Left hindlimb (tissue), 1 donor: ENCODE measurements at places on chromosomes 7 and 10.

GRCh38 chr7:157437519-157438061 lies 100.8 kb downstream of the DNAJB6 start:
- DNase-seq: no peak

- peak; percentile 73 for DNase-seq
Observed at GRCh38 chr7:1403638-1404459, 55.4 kb downstream of the MICALL2 start.

DNA sequence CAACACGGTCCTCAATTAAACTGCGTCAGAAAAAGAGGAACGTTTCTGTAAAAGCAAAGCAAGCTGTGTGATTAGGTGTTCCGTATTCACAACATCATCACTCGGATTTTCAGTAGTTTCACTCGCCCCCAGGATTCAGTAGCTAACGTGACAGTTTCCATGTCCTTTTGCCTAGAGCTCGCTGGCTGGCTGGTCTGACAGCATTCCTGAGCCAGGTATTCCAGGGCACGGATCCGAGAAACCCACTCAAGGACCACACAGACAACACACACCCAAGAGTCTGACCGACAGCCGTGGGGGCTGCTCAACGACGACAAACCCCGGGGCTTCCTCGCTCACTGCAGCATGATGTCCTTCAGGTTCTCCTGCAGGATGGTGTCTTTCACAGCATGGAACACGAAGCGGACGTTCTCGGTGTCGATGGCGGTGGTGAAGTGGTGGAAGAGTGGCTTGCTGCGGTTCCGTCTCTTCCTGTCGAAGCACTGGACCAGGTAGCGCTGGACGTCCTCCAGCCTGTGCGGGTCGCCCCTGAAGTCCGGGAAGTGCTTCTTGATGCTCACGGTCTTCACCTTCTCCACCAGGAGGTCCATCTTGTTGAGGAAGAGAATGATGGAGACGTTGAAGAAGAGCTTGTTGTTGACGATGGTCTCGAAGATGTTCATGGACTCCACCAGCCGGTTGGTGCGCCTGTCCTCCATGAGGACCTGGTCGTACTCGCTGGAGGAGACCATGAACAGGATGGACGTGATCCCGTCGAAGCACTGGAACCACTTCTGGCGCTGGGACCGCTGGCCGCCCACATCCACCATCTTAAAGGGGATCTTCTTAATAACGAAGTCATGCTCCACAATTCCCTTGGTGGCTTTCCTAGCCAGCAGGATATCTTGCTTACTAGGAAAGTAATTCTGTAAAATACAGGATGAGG lies 43.1 kb downstream of the AMZ1 start:
- DNase-seq: no peak

DNA sequence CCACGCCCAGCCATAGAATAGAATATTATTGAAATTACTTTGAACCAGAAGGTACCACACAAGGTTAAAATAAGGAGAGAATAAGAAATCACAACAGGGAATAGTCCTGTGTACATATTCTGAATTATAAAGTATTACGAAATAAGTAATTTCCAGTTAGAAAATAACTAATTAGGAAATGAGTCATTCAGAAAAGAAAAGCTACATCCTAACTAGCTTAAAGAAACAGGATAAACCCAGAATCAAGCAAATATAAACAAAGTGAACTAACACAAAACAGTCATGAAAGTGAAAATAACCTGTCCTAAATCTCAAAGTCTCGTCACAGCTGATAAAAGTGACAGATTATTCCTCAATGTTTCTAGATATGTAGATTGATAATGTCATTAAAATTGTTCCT lies 74.8 kb upstream of the NEBL start:
- DNase-seq: no peak

GRCh38 chr10:15448598-15448997 lies 77.5 kb upstream of the FAM171A1 start:
- DNase-seq: no peak

GRCh38 chr10:89792187-89792586 lies 90.8 kb downstream of the KIF20B start:
- DNase-seq: no peak

DNA sequence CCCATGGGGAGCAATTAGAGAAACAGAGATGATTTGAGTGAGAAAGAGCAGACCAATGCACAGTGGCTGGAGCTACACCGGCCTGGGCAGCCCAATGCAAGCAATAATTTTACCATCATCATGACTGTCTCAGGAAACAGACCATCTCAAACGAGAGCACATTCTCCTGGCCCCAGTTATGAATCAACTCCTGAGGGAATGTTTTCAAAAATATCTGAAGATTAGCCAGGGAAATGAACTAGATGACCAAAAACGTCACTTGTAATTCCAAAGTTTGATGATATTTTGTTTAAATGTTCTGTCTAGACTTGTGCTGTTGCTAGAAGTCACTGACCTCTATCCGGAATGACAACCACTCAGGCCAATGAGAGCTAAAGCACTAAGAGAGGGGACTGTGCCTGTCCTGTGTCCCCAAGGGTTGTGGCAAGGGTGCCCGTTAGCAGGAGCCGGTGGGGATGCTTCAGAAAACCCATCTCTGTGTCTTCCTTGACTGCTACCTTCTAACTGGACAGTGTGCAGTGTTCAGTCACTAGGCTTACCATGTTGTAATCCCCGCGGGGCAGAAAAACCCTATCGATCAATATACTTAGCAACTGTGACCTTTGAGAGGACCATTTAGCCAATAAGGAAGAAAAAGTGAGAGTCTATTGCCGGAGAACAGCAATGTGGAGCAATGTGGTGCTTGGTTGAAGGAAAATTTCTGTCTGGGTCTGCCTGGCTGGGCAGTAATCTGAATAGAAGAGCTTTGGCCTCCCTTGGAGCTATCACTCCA lies 202.4 kb downstream of the ADAM12 start:
- DNase-seq: no peak

- no peak for DNase-seq
Observed at GRCh38 chr7:69633122-69633831, 35.0 kb downstream of the AUTS2 start.

GRCh38 chr10:48574817-48575380 lies 30.0 kb downstream of the ARHGAP22 start:
- no peak for DNase-seq

DNA sequence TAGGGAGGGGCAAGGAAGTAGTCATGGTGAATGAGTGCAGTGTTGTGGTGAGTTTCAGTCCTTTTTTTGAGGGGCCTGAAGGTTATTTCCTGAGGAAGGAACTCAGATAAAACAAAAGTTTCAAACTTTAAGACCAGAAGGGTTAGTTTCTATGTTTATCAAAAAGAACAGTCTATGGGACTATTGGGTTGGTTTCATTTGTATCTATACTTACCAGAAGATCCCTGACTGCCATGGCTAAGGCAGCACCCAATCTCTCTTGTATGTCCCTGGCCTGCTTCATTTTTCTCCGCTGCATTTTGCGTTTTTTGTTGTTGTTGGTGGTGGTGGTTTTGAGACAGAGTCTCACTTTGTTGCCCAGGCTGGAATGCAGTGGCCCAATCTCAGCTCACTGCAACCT lies 19.3 kb upstream of the GAD2 start:
- no peak for DNase-seq

GRCh38 chr10:123962756-123963530 lies 71.3 kb upstream of the CPXM2 start:
- no peak for DNase-seq

DNA sequence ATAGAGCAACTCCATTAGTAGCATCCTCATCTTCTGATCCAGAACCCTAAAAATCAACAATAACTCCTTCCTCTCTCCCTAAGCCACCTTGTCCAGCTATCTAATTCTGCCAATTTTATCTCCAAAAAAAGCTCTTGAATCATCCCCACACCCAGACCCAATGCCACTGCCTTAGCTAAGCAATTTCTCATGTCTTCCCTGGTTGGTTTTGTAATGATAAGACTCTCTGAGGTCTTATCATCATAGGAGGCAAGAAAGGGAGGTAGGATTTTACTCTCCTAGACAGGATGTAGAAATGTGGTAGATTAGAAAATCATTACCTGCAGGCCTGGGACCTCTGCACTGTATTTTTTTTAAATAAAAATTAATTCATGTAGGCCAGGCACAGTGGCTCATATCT lies 283.5 kb upstream of the NEBL start:
- DNase-seq: no peak

GRCh38 chr10:119616882-119617570 lies 20.3 kb upstream of the TIAL1 start:
- DNase-seq: no peak

- peak; percentile 52 for DNase-seq
Observed at GRCh38 chr7:130444234-130444633, 3.4 kb upstream of the CEP41 start.

DNA sequence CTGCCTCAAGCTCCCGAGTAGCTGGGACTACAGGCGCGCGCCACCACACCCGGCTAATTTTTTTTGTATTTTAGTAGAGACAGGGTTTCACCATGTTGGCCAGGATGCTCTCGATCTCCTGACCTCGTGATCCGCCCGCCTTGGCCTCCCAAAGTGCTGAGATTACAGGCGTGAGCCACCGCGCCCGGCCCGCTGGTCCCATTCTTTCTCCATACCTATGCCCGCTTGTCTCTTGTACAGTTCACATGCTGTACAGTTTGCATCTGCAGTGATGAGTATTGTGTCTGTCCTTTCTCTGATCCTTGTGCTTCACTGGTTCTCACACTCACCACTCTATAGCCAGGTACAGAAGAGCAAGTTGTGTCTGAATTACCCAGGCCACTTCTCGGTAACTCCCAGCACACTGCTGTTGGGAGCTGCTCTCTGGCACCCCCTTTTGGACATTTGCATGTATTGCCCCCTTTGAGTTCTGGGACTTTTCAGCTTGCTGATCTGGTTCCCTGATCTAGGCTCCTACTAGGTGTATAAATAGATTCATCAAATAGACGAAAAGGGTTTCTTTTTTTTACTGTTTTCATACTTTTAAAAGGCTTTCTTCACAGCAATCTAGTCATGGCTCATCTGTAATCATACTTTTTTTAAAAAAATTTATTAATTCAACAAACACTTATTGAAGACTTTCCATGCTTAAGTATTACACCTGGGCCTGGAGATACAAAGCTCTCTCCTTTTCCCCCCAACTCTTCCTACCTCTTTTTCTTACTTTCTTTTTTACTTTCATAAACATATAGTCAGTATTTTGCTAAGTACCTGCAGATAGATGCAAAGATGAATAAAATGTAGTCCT lies 53.5 kb downstream of the AOAH start:
- DNase-seq: no peak

DNA sequence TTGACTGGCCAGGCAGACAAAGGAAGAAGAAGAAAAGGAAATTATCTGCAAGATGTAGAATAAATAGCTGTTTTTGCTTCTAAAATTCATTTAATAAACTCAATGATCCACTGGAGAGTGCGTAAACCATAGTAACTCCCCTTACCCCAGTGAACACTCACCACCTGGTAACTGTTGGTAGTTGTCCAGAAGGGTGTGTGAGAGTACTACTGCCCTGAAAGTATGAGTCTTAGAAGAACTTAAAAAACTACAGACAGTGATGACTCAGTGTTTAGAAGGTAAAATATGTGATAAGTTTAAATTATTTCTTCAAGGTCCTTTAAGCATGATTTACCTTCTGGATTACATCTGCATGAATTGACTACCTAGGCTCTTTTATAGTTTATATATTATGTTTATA lies 53.0 kb upstream of the SEMA3A start:
- no peak for DNase-seq

DNA sequence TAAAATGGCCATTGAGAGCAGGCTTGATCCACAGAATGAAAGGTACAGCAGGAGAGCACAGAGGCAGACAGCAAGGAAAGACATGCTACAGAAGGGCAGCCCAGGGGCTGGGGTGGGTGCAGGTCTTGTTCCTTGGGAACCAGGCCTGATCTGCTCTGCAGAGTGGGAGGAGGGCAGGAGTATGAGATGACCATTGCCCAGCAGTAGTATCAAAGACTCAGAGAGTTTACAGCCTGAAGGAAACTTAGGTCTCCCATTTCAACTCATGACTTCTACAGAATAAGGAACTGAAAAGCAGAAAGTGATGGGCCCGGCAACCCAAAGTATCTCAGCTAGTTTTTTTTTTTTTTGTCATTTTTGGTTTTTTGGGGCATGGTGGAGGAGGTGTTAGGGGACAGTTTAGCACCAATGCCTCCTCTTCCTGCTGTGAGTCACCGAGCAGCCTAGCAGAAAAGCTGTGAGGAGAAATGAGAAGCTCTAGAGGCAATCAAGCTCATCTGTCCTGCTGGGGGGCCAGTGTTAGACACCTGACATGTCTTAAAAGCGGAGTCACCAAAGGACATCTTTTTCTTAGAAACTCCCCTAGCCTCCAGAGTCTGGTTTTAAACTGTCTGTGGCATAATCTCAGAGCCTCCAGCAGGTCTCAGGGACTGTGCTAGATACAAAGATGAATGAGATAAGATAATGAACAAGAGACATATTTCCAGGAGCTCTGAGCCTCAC lies 34.3 kb upstream of the HERPUD2 start:
- no peak for DNase-seq

GRCh38 chr10:49089557-49090188 lies 25.6 kb downstream of the VSTM4 start:
- no peak for DNase-seq

DNA sequence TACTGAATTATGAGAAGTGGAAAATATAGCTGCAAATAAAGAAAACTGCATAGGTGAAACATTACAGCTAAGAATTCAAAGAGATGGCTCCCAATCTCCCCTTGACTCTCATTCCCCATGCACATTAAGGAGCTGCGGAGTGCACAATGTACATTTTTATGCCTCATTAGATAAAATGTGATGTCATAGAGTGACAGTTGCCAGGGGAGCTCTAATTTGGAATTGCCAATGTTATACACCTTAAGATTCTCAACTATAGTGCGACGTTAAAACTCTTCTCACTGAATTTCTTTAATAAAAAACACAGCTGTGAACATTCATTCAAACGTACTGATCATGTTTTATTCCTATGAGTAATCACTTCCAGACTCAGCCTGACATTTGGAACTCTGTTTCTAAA lies 386.9 kb upstream of the CELF2 start:
- no peak for DNase-seq

DNA sequence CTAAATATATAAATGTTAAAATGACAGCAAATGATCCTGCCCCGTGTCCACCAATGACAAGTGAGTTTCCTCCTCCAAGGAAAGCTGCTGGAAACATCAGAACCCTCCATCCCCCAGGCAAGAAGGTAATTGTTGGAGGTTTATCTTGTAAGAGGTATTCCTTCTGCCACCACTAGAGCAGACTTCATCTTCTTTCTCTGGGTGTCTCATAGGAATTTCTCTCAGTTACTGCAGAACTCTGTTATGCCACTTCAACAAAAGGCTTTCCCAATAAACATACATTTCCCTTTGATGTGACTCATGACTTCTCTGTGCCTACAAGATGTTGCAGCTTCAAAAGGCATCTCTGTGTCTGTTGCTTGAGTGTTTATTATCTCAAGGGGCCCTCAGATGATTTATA lies 279.1 kb downstream of the BMPER start:
- DNase-seq: no peak

DNA sequence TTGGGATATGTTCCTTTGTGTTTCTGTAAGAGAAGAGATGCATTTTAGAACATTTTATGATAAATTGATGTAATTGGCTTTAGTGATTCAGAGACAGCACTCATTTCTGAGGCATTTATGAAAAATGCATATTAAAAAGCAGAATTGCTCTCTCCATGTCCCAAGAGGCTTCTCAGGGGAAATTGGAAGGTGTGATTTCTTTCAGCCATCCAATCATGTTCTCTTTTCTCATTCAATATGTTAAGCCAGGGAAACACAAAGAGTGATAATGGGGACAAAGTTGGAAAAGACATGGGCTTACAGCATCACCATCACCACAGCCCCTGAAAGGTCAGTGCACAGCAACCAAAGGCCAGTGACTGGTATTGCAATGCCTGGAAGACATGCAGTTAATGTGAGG lies 129.9 kb upstream of the COL1A2 start:
- DNase-seq: no peak
